Muscle of leg (tissue), 16 donors: ENCODE measurements at places on chromosomes 7 and 10. TPM values are rescaled to one million over a fixed set of nuclear protein-coding genes. Genes with fewer than 3 reads are reported as not detected.

HYAL4 gene
- not detected for polyA plus RNA-seq

RBP3 gene
- 0.04 TPM for polyA plus RNA-seq

- H3K4me3 ChIP-seq: no peak overlapping the region
- H3K36me3 ChIP-seq: no peaks in the 10 kb centered on the region
- no peak overlapping the region for H3K27ac ChIP-seq
- H3K27me3 ChIP-seq: no peaks in the 10 kb centered on the region
Measured at GRCh38 chr7:89332026-89332425, 536.5 kb upstream of the TEX47 start.

DNA sequence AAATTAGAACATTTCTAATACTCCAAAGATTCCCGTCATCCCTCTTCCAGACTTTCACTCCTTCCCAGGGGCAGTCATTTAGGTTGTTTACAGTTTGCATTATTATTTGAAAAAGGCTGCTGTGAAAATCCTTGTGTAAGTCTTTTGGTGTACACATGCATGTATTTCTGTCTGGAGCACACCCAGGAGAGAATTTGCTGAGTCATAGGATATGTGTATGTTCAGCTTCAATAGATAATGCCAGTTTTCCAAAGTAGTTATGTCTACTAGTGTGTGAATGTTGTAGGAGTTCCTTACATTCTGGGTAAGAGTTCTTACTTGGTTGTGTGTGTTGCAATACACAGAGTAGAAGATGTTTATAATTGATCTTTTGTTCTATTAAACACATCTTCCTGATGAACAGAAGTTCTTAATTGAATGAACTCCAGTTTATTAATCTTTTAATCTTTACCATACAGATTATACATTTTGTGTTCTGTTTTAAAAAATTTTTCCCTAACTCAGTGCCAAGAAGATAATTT, 25.3 kb downstream of the CROT start:
- peak; percentile 3 for DNase-seq
- H3K27ac ChIP-seq: no peak overlapping the region
- H3K36me3 ChIP-seq: peaks cover 3% of the 10 kb centered on the region
- H3K4me3 ChIP-seq: no peak overlapping the region

CALCR gene
- polyA plus RNA-seq: 12.5 TPM

GRCh38 chr7:40283391-40283790, 148.6 kb downstream of the SUGCT start:
- no peak for DNase-seq
- H3K4me3 ChIP-seq: no peak overlapping the region
- H3K27me3 ChIP-seq: no peaks in the 10 kb centered on the region
- H3K27ac ChIP-seq: no peak overlapping the region
- no peaks in the 10 kb centered on the region for H3K4me1 ChIP-seq
